ENCODE measurements at places on chromosomes 6 and 20. TPM values are rescaled to one million over a fixed set of nuclear protein-coding genes. Genes with fewer than 3 reads are reported as not detected.
A peak's percentile ranks its signal among the peaks of the same experiment; 100 is the strongest.

ZBTB24 gene
- 12.9 TPM for total RNA-seq

GRCh38 chr6:38476141-38476540 is 163.6 kb downstream of the BTBD9 start:
- DNase-seq: no peak
- H3K4me3 ChIP-seq: no peak overlapping the region
- no peaks in the 10 kb centered on the region for H3K27me3 ChIP-seq

TBXT gene
- 1.3 TPM for total RNA-seq

DNA sequence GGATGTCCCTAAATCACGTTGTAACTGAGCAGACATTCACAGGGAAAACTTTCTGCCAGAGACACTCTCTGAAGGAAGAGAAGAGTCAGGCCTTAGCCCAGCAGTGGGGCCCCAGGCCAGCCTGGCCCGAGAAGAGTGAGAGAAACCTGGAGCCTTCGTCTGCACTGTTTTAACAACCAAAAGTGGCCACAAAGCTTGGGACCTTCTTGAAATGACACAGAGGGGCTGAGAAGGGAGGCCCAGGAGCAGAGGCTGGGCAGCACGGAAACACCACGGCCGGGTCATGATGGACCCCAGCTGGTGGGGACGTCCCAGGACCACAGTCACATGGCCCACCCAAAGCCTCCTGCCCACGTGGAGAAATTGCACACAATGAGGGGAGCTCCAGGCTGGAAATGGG is 126.8 kb upstream of the THBS2 start:
- no peaks in the 10 kb centered on the region for H3K36me3 ChIP-seq
- H3K27me3 ChIP-seq: no peaks in the 10 kb centered on the region
- no peak overlapping the region for H3K27ac ChIP-seq
- H3K4me1 ChIP-seq: no peaks in the 10 kb centered on the region
- H3K4me3 ChIP-seq: no peak overlapping the region

CBFA2T2 gene
- total RNA-seq: 34.5 TPM

OLIG3 gene
- not detected for total RNA-seq

GRCh38 chr6:166655713-166656229 is 28.7 kb upstream of the RPS6KA2 start:
- H3K4me3 ChIP-seq: no peak overlapping the region
- no peaks in the 10 kb centered on the region for H3K36me3 ChIP-seq
- H3K4me1 ChIP-seq: peaks cover 15% of the 10 kb centered on the region
- no peak for DNase-seq

GRCh38 chr6:10556992-10557391 is 35.8 kb downstream of the GCNT2 start:
- peaks cover 40% of the 10 kb centered on the region for H3K4me1 ChIP-seq
- H3K4me3 ChIP-seq: no peak overlapping the region
- peak; percentile 46 for DNase-seq
- no peaks in the 10 kb centered on the region for H3K27me3 ChIP-seq

RUNX2 gene
- total RNA-seq: 1.6 TPM

- H3K4me1 ChIP-seq: no peaks in the 10 kb centered on the region
- DNase-seq: no peak
- H3K27ac ChIP-seq: no peak overlapping the region
- H3K36me3 ChIP-seq: no peaks in the 10 kb centered on the region
- H3K27me3 ChIP-seq: no peaks in the 10 kb centered on the region
Observed at GRCh38 chr20:51135926-51136715, 113.2 kb upstream of the KCNG1 start.

GRCh38 chr6:151805286-151805840 is 2.1 kb upstream of the ESR1 start:
- H3K27ac ChIP-seq: no peak overlapping the region
- H3K4me3 ChIP-seq: no peak overlapping the region
- H3K27me3 ChIP-seq: no peaks in the 10 kb centered on the region
- no peaks in the 10 kb centered on the region for H3K36me3 ChIP-seq
- peaks cover 3% of the 10 kb centered on the region for H3K4me1 ChIP-seq
- DNase-seq: peak; percentile 42

- no peaks in the 10 kb centered on the region for H3K36me3 ChIP-seq
- DNase-seq: no peak
- no peak overlapping the region for H3K4me3 ChIP-seq
- H3K27me3 ChIP-seq: no peaks in the 10 kb centered on the region
- no peaks in the 10 kb centered on the region for H3K4me1 ChIP-seq
- no peak overlapping the region for H3K27ac ChIP-seq
Observed at GRCh38 chr6:2296781-2297180, 51.4 kb upstream of the GMDS start.

DNA sequence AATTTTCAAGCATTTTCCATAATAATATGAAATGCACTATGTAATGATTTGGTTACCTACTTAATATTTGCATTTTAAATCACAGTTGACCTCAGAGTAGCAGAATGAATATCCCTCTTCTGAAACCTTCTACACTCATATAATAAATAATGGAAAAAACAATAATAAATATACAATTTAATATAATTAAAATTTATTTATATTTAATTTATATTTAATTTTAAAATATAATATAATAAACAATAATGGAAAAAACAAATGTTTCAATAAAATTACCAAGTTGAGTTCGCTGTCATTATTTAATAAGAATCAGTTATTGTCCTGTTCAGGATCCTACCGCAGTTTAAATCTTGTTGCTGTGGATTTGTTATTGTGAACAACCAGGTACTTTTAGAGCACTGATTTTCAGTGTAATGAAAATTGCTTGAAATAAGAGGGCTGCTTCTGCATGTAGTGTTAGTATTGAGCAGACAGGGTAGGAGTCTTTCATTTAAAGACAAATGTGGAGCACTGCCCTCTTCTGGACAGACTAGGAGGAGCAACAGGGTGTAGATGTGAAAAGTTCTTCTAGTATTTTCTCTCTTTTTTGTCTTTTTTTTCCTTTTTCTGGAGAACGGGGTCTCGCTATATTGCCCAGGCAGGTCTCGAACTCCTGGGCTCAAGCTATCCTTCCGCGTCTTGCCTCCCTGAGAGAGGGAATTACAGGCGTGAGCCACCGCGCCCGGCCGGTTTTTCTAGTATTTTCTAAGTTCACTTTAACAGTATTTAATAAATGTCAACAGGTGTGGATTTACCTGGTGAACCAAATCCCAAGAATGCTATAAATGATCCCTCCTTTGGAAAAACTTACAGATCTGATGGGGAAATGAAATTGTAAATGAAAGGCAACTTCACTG is 13.6 kb downstream of the TRAPPC3L start:
- no peaks in the 10 kb centered on the region for H3K27me3 ChIP-seq
- no peak overlapping the region for H3K27ac ChIP-seq
- DNase-seq: peak; percentile 10

RAB44 gene
- total RNA-seq: not detected

- H3K27me3 ChIP-seq: no peaks in the 10 kb centered on the region
- no peak for DNase-seq
- no peak overlapping the region for H3K4me3 ChIP-seq
- H3K4me1 ChIP-seq: no peaks in the 10 kb centered on the region
Observed at GRCh38 chr6:116444092-116444491, 17.1 kb upstream of the CALHM6 start.

CD93 gene
- 32.7 TPM for total RNA-seq

DNA sequence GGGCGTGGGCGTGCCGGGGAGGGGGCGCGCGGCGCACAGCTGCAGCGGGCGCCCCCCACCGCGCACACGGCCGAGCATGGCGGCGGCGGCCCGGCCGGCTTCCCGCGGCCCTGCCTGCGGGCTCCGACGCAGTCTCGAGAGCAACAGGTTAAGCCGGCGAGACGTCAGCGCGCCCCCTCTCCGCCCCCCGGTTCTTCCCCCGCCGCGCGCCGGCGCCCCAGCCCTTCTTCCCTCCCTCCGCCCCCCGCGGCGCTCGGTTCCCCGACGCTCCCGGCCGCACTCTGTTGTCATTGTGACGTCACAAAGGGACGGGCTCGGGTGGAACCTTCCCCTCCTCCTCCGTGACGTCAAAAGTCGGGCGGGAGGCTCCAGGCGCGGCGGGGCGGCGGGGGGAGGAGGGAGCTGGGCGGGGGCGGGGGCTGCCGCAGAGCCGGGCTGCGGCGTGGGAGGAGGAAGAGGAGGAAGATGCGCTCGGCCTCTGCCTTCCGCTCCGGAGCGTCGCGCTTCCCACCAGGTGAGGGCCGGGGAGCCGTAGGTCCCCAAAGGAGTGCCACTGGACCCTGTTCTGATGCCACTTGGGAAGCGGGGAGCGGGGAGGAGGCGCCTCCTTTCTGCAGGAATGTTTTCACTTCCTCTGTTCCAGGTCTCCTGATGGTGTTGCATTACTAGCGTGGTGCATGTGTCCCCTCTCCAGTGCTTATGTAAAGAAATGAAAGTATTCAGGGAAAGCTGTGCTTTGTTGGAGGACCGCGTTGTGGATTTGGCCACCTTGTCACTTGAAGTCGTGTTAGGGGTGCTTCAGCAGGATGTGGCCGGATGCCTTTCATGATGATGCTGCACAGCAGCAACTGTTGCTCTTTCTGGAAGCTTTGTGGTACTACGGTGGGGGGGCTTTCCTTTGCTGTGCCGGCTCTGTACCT is 2.8 kb downstream of the JARID2 start:
- no peaks in the 10 kb centered on the region for H3K27me3 ChIP-seq
- peak overlapping the region; percentile 90 for H3K27ac ChIP-seq
- peaks cover 13% of the 10 kb centered on the region for H3K4me1 ChIP-seq
- DNase-seq: peak; percentile 93

MTO1 gene
- total RNA-seq: 46.4 TPM

GRCh38 chr20:56359212-56360132 is 698 bp downstream of the FAM210B start:
- peak overlapping the region; percentile 73 for H3K4me3 ChIP-seq
- H3K36me3 ChIP-seq: no peaks in the 10 kb centered on the region
- peak; percentile 60 for DNase-seq
- H3K27ac ChIP-seq: peak overlapping the region; percentile 52
